ENCODE measurements at places on chromosomes 12 and 14.

- DNase-seq: no peak
Measured at GRCh38 chr14:24463884-24464785, 21.6 kb upstream of the SDR39U1 start.

DNA sequence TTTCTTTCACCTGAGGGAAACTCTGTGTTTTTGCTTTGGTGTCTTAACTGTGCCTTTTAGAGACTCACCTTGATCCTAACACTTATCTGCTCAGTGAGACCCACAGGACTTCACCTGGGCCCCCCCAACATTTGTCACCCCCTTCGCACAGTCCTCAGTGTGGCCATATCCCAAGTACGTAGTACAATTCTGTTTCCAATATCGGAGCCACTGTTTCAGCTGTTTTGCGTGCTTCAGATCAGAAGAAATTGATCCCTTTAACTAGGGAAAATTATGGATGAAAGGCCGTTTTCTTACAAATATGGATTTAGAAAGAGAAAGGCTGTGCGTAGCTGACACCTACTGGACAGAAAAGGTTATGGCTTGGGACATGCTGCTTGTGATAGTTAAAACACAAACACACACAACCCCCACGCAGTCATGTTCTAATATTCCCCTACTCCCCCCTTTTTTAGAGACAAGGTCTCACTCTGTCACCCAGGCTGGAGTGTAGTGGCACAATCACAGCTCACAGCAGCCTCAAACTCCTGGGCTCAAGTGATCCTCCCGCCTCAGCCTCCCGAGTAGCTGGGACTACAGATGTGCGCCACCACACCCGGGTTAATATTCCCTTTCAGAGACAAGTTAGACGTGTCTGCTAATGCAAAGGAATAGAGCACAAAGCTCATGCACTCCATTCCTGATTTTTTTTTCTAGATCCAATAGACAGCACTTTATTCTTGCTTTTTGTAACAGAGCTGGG is 3.6 kb upstream of the SLC7A8 start:
- DNase-seq: peak; percentile 66

DNA sequence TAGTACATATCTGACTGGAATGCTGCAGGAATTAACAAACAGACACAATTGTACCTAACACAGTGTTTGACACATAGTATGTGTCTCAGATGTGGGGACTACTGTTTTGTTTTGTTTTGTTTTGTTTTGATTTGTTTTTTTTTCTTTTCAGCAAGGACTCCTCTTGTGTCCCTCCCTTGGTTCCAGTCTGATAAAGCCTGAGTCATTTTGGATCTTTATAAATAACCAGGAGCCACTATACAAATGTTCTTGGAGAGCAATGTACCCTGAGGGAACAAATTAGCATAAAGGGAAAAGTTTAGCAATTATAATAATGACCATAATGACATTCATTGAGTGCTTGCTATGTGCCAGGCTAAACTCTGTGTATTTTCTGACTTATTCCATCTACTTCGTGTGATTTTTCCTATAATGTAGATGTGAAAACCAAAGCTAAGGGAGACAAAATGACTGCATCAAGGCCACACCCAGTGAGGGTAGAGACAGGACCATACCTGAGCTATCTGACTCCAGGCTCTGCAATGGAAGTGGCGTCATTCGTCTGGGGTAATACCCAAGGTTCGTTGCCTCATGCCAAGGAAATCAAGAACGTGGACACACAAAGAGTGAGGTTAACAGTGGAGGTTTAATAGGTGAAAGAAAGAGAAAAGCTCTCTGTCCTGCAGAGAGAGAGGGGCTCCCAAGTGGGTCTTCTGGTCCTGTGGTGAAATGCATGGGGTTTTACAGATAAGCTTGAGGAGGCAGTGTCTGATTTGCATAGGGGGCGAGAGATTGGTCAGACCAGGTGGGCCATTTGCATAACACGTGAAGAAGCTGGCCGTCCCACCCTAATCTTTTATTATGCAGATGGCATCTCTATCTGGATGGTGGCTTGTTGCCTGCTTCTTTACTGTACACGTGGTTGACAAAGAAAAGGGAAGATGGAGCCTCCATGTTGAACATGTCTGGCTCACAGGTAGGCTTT is 285.5 kb upstream of the SFSWAP start:
- DNase-seq: no peak

DNA sequence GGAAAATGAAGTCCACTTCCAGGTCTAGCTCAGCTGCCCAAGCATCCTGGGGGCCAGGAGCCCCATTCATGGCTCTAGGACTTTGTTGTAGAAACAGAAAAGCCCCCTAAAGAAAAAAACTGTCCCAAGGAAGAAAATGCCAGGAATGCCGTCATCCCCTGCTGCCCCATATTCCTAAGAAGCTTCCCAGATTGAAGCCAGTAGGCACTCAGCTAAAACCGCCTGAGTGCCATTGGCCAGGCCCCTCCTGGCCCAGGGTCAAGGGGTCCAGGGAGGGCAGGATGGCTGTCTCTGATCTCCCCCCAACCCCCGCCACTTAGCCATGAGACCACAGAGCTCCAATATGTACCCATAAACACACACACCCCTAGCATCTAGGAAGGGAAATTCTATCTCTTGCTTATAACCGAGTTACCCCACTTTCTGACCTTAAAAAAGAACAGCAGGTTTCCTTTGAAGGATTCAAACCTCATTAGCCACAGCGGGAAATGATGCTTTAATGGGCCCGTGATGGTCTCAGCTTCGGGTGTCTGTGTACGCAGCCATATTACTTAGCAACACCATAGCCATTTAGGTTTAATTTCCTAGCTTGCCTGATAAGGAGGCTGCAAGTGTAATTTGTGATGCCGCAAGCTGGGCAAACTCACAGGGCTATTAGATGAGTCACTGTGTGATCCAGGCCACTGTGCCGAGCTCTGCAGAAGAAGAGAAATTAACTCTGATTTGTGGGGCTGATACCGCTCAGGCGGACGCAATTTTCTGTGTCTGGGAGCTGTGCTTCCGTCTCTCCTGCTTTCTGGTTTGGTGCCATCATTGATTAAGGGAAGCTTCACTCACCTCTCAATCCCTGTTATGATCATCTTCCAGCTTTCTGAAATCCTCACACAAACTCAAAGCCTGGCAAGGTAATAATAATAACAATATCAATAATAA is 84.2 kb downstream of the GCH1 start:
- peak; percentile 73 for DNase-seq

DNA sequence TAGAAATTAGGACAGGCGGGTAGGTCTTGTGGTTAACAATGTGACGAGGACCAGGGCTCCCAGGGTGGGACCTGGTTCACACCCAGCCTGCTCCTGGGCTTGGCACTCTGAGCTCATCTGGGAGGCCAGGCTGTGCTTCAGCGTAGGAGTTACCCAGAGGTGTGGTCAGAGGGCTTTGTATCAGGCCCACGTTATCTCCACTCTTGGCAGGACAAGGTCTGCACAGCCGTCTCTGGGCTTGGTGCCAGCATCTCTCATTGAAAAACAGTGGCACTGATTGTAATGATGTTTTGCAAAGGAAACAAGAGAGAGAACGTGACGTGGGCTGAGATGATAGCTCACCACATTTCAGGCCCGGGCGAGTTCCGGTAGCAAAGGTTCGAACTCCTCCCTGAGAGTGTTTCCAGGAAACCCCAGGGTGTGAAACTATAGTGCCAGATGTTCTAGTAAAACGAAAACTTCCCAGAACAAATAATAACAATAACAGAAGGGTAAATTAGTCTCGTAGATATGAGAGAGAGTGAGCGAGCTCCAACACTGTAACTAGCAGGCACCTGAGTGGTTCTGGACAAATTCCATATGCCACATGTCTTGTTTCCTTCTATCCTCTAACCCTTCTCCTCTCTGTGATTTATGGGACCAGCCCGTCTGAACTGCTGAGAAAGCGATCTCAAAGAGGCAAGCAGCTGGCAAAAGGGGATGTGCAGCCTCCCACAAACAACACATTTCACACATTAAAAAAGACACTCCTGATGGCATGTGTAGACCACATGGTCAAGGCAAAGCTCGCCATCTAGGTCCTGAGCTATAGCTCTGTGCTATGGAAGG is 227.3 kb downstream of the KTN1 start:
- DNase-seq: peak; percentile 81

- DNase-seq: no peak
Measured at GRCh38 chr14:104593241-104593701, 11.3 kb downstream of the TMEM179 start.

- no peak for DNase-seq
Measured at GRCh38 chr14:38211255-38211735, 3.6 kb downstream of the SSTR1 start.

GRCh38 chr12:7989827-7990491 is 42.6 kb upstream of the FOXJ2 start:
- DNase-seq: no peak

DNA sequence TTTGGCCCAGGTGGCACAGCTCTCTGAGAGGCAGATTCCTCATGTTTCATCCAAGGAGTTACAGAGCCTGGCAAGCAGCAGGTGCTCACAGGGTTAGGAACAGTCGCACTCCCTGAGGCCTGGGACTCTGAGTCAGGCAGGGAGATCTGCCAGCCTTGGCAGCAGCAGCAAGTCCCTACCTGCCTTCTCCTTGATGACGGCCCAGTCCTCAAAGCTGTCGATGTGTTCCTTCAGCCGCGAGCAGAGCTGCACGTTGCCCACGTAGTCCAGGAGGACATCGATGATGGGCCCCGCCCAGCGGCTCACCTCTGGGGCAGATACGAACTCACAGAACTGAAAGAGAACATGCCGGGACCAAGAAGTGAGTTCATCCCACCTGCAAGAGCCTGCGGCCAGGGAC is 10.4 kb downstream of the FAM181A start:
- DNase-seq: no peak

DNA sequence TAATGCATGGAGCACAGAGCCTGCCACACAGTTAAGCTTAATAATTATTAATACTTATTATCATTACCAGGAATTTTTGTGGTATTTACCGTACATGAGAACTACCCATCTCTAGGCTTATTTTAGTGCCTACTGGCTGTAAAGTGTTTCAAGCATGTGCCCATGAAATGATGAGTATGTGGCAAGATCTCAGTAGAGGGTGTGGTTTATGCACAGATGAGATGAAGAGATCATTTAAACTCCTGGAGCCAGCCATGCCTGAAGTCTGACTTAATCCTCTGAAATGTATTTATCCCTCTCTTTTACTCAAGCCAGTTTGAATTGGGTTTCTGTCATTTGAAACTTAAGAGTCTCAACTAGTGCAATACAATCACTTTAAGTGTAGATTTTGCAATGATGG is 60.2 kb downstream of the DAO start:
- peak; percentile 6 for DNase-seq

GRCh38 chr12:114750917-114751316 is 66.9 kb upstream of the TBX3 start:
- DNase-seq: no peak

DNA sequence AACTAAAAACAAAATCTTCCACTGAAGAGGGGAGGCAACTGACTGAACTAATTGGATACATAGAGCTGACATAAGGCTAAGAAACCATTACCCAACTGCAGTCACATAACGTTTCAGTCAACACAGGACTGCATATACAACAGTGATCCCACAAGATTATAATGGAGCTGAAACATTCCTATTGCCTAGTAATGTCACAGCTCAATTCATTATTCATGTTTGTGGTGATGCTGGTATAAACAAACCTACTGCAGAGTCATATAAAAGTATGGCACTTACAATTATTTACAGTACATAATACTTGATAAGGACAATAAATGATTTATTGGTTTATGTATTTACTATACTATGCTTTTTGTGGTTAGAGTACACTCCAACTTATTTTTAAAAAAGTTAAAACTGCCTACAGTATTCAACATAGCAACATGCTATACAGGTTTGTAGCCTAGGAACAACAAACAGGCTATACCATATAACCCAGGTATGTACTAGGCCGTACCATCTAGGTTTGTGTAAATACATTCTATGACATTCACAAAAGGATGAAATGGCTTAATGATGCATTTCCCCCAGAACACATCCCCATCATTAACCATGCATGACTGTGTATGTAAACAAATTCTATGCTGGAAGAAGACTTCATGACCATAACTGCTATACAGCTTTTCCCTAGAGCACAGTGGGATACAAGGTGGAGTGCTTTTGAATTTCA is 4.3 kb downstream of the NAP1L1 start:
- DNase-seq: no peak

GRCh38 chr14:89855961-89856656 is 98.4 kb downstream of the EFCAB11 start:
- DNase-seq: no peak

- no peak for DNase-seq
Measured at GRCh38 chr12:68499616-68500015, 111.1 kb upstream of the RAP1B start.

GRCh38 chr14:100450049-100450448 is 126.9 kb downstream of the SLC25A47 start:
- no peak for DNase-seq

DNA sequence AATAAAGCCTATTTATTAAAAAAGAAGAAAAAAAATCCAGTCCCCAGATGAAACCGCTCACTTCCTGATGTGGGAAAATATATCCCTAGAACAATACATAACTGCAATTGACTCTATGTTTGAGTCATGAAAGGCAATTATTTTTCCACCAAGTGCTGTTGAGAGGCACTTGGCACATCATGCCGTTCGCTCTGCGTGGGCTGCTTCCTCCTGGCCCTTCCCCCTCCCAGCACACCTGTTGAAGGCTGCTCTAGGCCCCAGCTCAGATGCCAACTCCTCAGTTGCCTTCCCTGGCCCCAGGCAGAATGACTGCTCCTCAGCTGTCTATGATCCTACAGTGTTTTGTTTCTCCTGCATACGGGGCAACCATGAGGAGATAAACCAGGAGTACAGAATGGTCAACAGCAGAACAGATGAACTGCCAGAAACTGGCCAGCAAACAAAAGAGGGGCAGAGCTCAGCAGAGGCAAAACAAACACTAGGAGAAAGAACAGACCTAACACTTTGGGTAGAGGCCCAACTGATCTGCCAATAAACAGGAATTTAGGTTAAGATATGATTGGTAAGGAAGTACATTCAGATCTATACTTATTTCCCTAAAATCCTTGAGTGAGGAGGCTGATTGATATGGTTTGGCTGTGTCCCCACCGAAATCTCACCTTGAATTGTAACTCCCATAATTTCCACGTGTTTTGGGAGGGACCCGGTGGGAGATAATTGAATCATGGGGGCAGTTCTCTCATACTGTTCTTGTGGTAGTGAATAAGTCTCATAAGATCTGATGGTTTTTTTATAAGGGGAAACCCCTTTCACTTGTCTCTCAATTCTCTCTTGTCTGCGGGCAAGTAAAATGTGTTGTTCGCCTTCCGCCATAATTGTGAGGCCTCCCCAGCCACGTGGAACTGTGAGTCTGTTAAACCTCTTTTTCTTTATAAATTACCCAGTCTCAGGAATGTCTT is 58.6 kb downstream of the SLC38A1 start:
- DNase-seq: peak; percentile 44
